G401 (cell line): ENCODE measurements at places on chromosomes 11 and 22.

- no peak for DNase-seq
These were observed 4.1 kb upstream of the PTDSS2 start for GRCh38 chr11:445765-446588.

GRCh38 chr11:11827272-11827671 is 14.5 kb upstream of the USP47 start:
- DNase-seq = no peak

DNA sequence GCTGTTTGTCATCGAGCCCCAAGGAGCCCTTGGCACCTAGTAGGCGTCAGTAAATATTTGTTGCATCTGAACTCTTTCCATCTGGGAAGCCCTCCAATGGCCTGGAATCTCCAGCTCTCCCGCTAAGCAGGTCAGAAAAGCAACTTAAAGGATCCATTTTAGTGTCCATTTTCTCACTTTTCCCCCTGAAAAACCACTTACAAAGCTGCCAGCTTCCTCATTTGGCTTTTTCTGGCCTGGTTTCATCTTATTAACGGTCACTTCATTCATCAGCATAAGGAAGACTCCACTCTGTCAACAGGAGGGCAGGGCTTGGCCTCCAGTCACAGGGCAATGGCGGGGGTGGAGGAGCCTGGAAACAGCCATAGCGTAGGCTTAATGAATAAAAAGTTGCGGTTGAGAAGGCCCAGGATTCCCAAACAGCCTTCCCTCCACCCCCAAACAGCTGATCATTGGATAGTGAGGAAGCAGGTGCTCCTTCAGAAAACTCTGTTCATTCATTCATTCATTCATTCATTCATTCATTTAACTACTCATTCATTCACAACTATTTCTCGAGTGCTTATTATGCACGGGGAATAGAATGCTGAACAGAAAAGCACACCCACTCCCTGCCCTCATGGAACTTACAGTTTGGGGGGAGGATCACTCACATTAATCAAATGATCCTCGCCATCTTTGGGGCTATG is 104.5 kb upstream of the RCN1 start:
- peak; percentile 90 for DNase-seq

GRCh38 chr11:2933375-2934020 is 4.3 kb upstream of the PHLDA2 start:
- DNase-seq = no peak

DNA sequence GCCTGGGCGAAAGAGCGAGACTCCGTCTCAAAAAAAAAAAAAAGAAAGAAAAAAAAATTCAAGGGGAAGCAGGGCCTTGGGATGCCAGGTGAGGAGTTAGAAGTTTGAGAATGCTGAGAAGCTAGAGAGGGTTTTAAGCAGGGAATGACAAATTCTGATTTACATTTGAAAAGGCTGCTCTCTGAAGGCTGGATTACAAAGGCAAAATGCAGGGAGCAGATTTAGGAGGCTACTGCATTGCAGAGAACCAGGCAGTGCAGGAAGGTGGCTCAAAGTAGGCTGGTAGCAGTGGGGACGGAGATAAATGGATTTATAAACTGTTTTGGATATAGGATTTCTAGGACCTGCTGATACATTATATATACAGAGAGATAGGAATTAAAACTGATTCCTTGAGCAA is 66.6 kb downstream of the KCNC1 start:
- DNase-seq = no peak
